ENCODE measurements at places on chromosomes 5 and 9. TPM values are rescaled to one million over a fixed set of nuclear protein-coding genes. Genes with fewer than 3 reads are reported as not detected.

The INSL6 gene
- not detected for total RNA-seq

The FAM151B gene
- 3.8 TPM for total RNA-seq

GRCh38 chr9:82799286-82799685 lies 263.7 kb downstream of the RASEF start:
- peak; percentile 45 for DNase-seq

GRCh38 chr9:136674786-136675349 lies 12.2 kb downstream of the EGFL7 start:
- DNase-seq, result no peak

GRCh38 chr5:51476431-51476830 lies 93.2 kb downstream of the ISL1 start:
- DNase-seq, result no peak

GRCh38 chr9:133113949-133114885 lies 6.8 kb downstream of the RALGDS start:
- peak; percentile 40 for DNase-seq

DNA sequence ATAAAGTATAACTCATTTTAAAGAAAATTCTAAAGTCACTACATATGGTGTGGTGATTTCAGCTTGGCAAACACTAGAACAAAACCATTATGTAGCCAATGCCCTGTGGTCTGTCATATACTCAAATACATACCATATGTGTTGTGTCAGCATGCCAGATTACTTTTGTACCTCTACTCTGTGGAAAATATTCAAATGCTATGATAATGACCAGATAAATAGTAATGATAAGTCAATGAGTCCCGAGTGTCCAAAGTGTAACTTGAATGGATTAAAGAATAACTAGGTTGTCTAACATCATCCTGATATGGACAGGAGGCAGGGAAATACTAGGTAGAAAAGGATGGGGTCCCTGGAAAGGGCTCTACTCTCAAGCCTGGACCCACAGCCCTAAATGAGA lies 58.0 kb upstream of the IL6ST start:
- no peak for DNase-seq

- DNase-seq, result peak; percentile 41
Observed at GRCh38 chr9:7542693-7543092, 256.9 kb downstream of the DMAC1 start.

DNA sequence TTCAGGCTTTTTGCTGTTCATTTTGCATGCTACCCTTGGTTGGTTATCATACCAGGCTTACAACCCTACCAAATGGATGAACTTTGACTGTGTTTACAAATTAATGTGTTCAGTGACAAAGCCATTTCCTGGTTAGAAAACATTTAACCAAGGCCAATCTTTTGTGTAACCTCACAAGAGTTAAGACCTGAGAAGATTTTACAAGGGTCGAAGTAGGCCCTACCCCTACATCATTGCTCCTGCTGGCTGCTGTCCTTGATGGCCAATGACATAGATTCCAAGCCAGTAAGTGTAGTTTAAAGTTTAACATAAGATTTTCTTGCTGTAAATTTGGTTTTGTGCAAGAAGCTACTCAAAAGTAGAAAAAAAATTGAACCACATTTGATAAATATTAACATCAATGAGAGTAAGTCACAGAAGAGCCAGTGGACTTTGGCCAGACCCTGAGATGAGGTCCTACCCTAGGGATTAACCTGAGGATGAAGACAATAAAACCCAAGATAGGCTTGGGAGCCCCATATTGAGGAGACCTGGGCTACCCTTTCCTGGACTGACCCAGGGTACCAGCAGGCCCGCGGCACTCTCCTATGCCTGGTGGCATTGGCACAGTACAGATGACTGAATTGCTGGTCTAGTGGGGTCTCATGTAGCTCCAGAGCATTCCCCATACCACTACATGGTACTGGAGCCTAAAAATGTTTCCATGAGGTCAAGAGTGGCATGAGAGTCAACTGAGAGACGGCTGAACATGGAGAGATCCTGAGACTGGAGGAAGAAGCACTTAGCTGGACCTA lies 8.3 kb downstream of the C1QTNF3 start:
- DNase-seq, result no peak

- no peak for DNase-seq
Observed at GRCh38 chr5:80659106-80659505, 4.3 kb upstream of the DHFR start.

DNA sequence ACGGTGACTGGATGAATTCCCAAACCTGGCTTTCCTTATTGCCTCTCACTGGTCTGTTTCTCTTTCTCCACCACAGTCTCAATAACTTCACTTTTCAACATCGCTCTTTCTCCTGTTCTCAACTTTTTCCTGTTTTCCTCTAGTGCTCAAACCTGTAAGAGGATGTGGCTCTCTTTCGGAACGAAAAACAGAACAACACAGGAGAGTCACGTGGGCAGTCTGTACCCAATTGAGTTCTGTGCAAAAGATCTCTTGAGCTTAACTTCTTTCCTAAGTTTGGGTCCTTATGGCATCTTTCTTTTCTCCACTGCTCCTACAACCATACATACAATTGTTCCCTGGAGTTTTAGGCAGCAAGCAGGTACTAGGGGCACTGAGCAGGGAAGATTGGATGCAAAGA lies 8.9 kb downstream of the HAVCR1 start:
- no peak for DNase-seq

DNA sequence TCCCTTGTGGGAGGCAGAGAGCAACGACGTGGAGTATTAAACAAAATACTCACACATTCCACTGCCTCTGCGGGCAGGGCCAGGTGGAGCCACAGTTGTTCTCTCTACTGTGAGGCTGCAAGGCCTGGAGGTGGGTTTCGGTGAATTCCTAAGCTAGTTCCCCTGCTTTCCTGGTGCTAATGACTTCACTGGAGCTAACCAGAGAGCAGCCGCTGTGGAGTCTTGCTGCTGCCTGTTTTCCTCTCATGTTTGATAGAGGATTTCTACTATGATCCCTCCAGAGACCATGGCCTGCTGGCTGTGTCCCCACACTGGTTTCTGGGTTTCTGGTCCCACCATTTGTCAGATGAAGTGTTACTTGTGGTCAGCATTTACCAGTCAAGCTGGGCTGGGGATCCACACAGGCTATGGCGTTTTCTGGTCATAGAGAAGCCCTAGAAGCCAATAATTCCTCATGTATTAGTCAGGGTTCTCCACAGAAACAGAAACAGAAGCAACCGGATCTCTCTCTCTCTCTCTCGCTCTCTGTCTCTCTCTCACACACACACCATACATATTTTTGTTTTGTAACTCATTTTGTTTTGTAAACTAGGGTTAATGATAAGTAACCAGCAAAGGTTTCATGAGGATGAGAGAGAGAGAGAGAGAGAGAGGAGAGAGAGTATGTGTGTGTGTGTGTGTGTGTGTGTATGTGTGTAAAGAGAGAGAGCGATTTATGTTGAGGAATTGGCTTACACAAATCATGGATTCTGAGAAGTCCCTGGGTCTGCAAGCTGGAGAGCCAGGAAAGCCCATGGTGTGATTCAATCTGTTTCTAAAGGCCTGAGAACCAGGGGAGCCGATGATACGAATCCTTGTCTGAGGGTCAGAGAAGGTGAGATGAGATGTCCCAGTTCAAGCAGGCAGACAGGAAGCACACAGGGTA lies 403.0 kb downstream of the GADD45G start:
- DNase-seq, result no peak

GRCh38 chr5:64773533-64773932 lies 4.8 kb downstream of the CWC27 start:
- no peak for DNase-seq
